ENCODE measurements at places on chromosomes 3 and 15.

GRCh38 chr15:36468746-36469145 lies 110.7 kb upstream of the CDIN1 start:
- no peak for DNase-seq

DNA sequence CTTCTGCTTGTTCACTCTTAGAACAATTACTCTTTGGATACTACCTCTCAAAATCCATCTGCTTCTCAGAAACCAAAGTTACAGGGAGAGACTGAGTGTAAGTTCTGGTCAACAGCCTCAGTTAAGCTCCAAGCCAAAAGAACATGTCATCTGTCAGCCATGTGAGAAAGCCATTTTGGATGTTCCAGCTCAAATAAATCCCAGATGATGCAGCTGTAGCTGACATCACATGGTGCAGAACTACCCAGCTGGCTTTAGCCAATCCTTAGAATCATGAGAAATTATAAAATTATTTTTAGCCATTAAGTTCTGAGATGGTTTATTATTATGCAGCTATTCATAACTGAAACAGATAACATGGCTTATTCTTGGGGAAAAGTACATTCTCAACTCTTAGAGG lies 696.0 kb downstream of the ZNF385D start:
- no peak for DNase-seq

- DNase-seq, result peak; percentile 44
These were observed 6.9 kb downstream of the NEK11 start for GRCh38 chr3:131033480-131034080.

GRCh38 chr3:17841190-17841828 lies 98.9 kb upstream of the TBC1D5 start:
- peak; percentile 30 for DNase-seq

DNA sequence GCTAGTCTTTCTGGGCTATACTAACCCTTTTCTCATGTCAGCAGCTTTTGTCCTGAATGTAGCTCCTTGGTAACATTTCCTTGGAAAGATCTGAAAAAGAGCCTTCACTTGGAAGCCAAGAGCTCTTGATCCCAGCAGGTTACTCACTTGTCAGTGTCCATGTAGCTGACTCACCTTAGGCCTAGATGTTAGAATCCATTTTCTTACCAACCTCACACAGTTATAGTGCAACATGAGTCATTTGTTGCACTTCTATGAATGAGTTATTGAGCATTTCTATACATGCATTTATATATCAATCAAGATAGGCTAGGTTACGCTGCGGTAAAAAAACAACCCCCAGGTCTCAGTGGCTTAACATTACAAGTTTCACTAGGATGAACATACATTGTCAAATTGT lies 106.8 kb upstream of the SLC7A14 start:
- DNase-seq, result no peak

DNA sequence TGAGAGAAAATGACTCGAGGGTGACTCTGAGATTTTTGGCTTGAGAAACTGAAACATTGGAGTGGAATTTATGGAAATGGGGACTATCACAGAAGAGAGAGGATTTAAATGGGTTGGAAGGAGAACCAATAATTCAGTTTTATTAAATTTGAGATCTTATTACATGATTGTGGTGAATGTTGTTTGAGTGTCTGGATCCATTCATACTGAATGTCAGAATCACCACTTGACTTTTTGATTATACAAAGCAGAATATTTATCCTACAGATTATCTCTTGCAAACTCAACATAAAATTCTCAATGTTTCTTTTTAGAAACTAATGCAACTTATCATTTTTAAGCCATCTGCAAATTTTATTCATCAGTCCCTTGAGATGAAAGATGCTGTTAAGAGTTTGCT lies 332.8 kb downstream of the CNTN3 start:
- no peak for DNase-seq

All from dermis microvascular lymphatic vessel endothelial cell (primary cell).